Right atrium auricular region (tissue), 2 donors: ENCODE measurements at places on chromosomes 2 and 18. TPM values are rescaled to one million over a fixed set of nuclear protein-coding genes. Genes with fewer than 3 reads are reported as not detected.

The LBX2 gene
- total RNA-seq = 0.83 TPM

The FBLN7 gene
- total RNA-seq = 3.5 TPM

The ARHGAP28 gene
- total RNA-seq = 3.0 TPM

The CAVIN2 gene
- 118 TPM for total RNA-seq

The ZNF804A gene
- not detected for total RNA-seq

The COLEC12 gene
- total RNA-seq = 10.9 TPM

The CCDC74B gene
- total RNA-seq = 1.1 TPM

The CDH2 gene
- 269 TPM for total RNA-seq

GRCh38 chr2:234967870-234968208 is 16.0 kb downstream of the SH3BP4 start:
- H3K27me3 ChIP-seq = no peaks in the 10 kb centered on the region
- H3K4me1 ChIP-seq = peaks cover 40% of the 10 kb centered on the region
- no peak for DNase-seq
- no peak overlapping the region for H3K27ac ChIP-seq

- no peak overlapping the region for H3K4me3 ChIP-seq
- H3K27ac ChIP-seq = no peak overlapping the region
- no peaks in the 10 kb centered on the region for H3K4me1 ChIP-seq
- no peak for DNase-seq
Observed at GRCh38 chr2:38975042-38975441, 85.4 kb downstream of the ARHGEF33 start.

DNA sequence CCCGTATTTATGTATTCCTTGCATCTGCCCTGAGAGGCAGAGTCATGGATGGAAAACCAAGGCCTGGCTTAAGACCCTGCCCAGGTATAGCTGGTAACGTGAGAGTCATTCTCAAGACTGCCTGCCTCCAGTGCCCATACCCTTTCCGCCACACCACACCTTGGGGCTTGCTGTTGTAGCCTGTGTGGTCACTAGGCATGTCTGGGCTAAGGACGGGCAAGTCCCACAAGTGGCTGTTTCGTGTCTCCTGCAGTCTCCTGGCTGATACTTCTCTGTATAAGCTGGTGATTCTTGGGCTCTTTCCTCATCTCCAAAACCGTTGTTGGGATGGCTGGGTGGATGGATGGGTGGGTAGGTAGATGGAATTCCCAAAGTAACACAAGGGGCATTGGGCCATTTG is 269.8 kb downstream of the KLHL29 start:
- H3K27ac ChIP-seq = no peak overlapping the region
- no peaks in the 10 kb centered on the region for H3K4me1 ChIP-seq
- no peak overlapping the region for H3K4me3 ChIP-seq
- no peak for DNase-seq

- H3K4me1 ChIP-seq = no peaks in the 10 kb centered on the region
- no peak overlapping the region for H3K27ac ChIP-seq
- H3K27me3 ChIP-seq = no peaks in the 10 kb centered on the region
Observed at GRCh38 chr18:58714259-58714658, 43.0 kb downstream of the MALT1 start.

DNA sequence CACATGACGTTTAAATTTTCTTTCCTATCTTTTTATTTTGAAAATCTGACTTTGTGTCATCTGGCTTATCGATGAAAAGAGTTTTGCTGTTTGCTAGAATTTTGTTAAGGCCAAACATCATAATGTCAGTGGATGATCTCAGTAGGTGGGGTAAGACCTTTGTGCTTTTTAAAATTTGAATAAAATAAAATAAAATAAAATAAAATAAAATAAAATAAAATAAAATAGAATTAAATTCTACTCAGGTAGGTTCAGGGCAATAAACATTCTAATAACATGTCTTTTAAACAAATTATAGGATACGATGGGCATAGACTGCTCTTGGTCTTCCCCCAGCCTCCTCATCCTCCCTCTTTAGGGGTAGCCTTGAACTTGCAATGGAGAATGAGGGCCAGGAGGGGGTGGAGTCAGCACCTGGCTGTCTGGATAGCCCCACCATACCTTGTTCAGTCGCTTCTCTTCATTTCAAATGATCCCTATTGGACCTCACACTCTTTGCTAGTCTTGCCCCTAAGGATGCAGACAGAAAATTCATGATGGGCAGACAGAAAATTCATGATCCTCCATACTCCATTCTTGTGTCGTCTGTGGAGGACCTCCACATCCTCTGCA is 8.1 kb downstream of the LDLRAD4 start:
- DNase-seq = peak; percentile 40
- peaks cover 46% of the 10 kb centered on the region for H3K4me1 ChIP-seq
- no peak overlapping the region for H3K27ac ChIP-seq

DNA sequence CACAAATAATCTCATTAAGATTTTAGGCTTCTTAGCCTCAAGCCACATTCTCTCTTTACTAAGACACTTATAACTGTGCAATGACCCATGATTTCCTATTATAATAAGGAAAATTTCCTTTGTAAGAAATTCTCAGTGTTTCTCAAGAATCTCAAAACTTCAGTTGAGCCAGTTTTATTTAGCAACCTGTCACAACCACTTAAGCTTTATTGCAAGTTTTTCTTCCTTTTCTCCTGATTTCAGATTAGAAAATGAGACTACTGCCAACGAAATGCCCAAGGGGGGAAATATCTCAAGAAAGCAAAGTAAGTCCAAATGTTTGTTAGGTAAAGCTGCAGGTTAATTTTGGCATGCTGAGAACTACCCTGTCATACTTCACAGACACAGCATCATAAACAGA is 178.5 kb downstream of the THADA start:
- H3K4me1 ChIP-seq = peaks cover 49% of the 10 kb centered on the region
- H3K27ac ChIP-seq = no peak overlapping the region

DNA sequence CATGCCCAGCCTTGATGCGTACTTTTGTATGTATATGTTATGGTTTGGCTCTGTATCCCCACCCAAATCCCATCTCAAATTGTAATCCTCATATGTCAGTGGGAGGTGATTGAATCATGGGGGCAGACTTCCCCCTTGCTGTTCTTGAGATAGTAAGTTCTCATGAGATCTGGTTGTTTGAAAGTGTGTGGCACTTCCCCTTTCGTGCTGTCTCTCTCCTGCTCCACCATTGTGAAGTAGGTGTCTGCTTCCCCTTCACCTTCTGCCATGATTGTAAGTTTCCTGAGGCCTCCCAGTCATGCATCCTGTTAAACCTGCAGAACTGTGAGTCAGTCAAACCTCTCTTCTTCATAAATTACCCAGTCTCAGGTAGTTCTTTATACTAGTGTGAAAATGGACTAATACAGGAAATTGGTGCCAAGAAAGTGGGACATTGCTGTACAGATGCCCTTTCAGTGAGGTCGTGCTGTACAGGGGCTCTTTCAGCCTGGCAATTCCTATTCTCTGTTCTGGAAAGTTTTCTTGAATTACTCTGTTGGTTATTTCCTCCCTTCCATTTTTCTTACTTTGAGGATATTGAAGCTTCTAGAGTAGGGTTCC is 38.2 kb downstream of the KCMF1 start:
- DNase-seq = no peak
- peaks cover 39% of the 10 kb centered on the region for H3K4me1 ChIP-seq
- H3K36me3 ChIP-seq = peaks cover 8% of the 10 kb centered on the region
- no peak overlapping the region for H3K4me3 ChIP-seq
- H3K27me3 ChIP-seq = no peaks in the 10 kb centered on the region

DNA sequence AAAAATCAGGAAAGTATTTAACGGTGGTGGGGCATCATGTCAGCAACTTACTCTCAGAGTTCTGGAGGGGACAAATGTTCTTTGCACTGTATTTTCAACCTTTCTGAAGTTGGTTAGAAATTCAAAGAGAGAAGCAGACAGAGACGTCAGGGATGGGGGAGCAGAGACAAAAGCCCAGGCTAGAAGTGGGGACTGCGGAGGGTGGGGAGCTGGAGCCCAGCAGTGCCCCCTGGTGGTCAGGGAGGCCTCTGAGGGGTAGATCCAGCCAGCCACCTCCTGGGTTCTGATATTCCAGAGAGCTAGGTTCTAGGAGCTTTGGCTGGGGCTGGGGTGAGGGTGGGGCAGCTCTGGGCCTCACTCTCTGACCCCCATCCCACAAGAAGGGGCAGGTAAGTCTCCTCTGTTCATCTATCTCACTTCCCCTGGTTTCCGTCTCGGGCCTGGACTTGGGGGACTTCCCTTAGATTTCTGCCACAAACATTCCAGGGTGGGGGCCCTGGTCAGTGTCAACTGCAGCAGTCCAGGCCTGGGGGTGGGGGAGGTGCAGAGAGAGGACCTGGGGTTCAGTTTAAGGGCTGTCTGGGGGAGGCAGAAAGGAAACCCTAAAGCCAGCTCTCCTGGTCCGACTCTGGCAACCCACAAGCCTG is 8.9 kb downstream of the TNS1 start:
- H3K27me3 ChIP-seq = no peaks in the 10 kb centered on the region
- no peak for DNase-seq
- no peak overlapping the region for H3K4me3 ChIP-seq
- H3K36me3 ChIP-seq = no peaks in the 10 kb centered on the region
- peak overlapping the region; percentile 66 for H3K27ac ChIP-seq

- H3K36me3 ChIP-seq = no peaks in the 10 kb centered on the region
- H3K27ac ChIP-seq = no peak overlapping the region
- H3K4me1 ChIP-seq = no peaks in the 10 kb centered on the region
- DNase-seq = no peak
- H3K27me3 ChIP-seq = no peaks in the 10 kb centered on the region
Observed at GRCh38 chr2:106825161-106825560, 60.8 kb downstream of the ST6GAL2 start.

- no peaks in the 10 kb centered on the region for H3K4me1 ChIP-seq
- H3K27me3 ChIP-seq = no peaks in the 10 kb centered on the region
- H3K27ac ChIP-seq = peak overlapping the region; percentile 19
- H3K36me3 ChIP-seq = no peaks in the 10 kb centered on the region
Observed at GRCh38 chr2:197280015-197280702, 30.4 kb downstream of the ANKRD44 start.

- H3K27me3 ChIP-seq = no peaks in the 10 kb centered on the region
- no peak for DNase-seq
- no peak overlapping the region for H3K27ac ChIP-seq
- no peaks in the 10 kb centered on the region for H3K4me1 ChIP-seq
- H3K36me3 ChIP-seq = no peaks in the 10 kb centered on the region
Observed at GRCh38 chr18:54130177-54130576, 94.3 kb downstream of the MBD2 start.

- H3K4me1 ChIP-seq = peaks cover 25% of the 10 kb centered on the region
- peaks cover 3% of the 10 kb centered on the region for H3K36me3 ChIP-seq
- peak; percentile 86 for DNase-seq
- H3K4me3 ChIP-seq = peak overlapping the region; percentile 81
- H3K27ac ChIP-seq = peak overlapping the region; percentile 99
Observed at GRCh38 chr2:144516981-144517865, 2.7 kb downstream of the ZEB2 start.

- no peaks in the 10 kb centered on the region for H3K36me3 ChIP-seq
- DNase-seq = no peak
- H3K4me1 ChIP-seq = no peaks in the 10 kb centered on the region
- H3K27me3 ChIP-seq = no peaks in the 10 kb centered on the region
- H3K4me3 ChIP-seq = no peak overlapping the region
Observed at GRCh38 chr2:112687522-112687921, 33.3 kb upstream of the NT5DC4 start.

DNA sequence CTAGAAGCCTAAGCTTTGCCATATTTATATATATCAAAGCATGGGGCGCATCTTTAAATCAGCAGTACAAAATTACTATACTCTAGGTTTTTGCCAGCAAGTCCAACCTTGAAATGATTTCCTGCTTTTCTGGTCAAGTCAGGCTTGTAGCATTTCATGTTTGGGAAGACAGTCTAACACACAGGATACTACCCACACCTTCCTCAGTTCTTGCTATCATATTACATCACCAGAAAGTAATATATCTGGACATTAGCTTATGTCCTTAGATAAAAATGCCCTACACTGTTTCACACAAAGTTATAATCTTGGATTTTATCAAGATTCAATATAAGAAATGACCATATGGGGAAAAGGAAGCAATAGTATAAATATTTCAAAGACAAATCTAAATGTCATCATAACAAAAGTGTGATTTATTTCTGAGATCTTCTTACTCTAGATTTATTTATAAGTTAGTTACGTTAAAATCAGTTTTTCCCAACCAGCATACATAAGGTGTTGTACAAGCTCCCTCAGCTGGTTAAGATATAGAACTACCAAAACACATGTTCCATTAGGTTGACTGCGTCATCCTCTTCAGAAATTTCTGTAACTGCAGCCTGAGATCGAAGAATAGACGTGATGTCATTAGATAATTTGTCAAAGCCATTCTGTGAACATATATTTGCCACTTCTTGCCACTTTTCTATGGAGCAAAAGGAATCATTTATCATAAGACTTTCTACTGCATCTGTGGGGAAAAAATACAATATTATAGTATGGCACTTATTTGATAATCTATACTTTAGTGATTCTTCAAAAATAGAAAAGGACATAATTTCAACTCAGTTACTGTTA is 56.6 kb downstream of the CLHC1 start:
- no peak overlapping the region for H3K27ac ChIP-seq
- H3K4me3 ChIP-seq = no peak overlapping the region
- no peaks in the 10 kb centered on the region for H3K36me3 ChIP-seq
- no peak for DNase-seq
- no peaks in the 10 kb centered on the region for H3K27me3 ChIP-seq

GRCh38 chr2:98355881-98356280 is 9.6 kb downstream of the CNGA3 start:
- H3K36me3 ChIP-seq = no peaks in the 10 kb centered on the region
- no peak overlapping the region for H3K4me3 ChIP-seq
- no peak overlapping the region for H3K27ac ChIP-seq
- no peaks in the 10 kb centered on the region for H3K4me1 ChIP-seq
- H3K27me3 ChIP-seq = no peaks in the 10 kb centered on the region
- no peak for DNase-seq

- H3K36me3 ChIP-seq = no peaks in the 10 kb centered on the region
- no peak overlapping the region for H3K4me3 ChIP-seq
- no peak for DNase-seq
- no peak overlapping the region for H3K27ac ChIP-seq
Observed at GRCh38 chr2:231523451-231524285, 6.6 kb downstream of the NMUR1 start.

- no peaks in the 10 kb centered on the region for H3K27me3 ChIP-seq
- H3K4me3 ChIP-seq = no peak overlapping the region
Observed at GRCh38 chr2:28322456-28322855, 70.2 kb upstream of the FOSL2 start.

DNA sequence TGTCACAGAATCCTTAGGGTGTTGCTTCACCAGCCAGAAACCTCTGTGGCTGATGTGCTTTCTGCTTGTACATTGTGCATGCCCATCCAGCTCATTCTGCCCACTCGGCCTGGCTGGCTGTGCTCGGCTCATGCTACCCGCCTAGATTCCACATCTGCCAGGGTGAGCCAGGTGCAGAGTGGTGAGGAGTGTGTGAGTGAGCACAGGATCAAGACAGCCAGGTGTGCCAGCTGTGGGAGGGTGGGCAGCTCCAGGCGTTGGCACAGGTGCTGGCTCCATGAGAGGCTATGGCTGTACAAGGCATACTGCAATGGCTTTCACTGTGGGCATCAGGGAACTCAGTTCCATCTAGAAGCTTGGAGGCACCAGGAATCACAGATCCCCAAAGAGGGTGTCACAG is 1321.8 kb upstream of the CRIM1 start:
- H3K27ac ChIP-seq = no peak overlapping the region
- no peaks in the 10 kb centered on the region for H3K27me3 ChIP-seq
- H3K4me1 ChIP-seq = no peaks in the 10 kb centered on the region
